Effector memory CD4-positive, alpha-beta T cell (primary cell): ENCODE measurements at places on chromosomes 1 and 21.

DNA sequence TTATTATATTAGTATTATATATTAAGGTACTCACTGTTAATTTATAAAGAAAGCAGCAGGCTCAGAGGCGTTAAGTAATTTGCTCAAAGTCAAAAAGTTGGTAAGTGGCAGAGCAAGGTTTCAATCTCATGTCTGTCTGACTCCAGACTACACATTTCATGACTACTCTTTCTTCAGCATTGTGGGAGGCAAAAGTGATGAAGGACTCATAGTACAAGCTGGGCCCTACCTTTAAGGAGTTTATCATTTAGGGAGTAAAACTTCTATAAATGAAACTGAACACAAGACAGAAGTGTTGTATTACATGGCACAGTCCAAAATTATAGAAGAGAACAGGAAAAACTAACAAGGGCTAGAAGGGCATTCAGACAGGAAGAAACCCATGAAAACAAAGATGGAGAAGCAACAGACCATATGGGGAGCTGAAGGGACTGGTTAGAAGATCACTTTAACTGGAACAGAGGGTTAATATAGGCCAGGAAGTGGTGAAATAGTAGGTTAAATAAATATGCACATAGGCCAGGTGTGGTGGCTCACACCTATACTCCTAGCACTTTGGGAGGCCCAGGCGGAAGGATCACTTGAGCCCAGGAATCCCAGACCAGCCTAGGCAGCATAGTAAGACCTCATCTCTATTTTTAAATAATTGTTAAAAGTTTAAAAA lies 11.5 kb downstream of the SORT1 start:
- no peak for DNase-seq

GRCh38 chr1:210696709-210697108 lies 368.0 kb downstream of the HHAT start:
- DNase-seq = no peak

DNA sequence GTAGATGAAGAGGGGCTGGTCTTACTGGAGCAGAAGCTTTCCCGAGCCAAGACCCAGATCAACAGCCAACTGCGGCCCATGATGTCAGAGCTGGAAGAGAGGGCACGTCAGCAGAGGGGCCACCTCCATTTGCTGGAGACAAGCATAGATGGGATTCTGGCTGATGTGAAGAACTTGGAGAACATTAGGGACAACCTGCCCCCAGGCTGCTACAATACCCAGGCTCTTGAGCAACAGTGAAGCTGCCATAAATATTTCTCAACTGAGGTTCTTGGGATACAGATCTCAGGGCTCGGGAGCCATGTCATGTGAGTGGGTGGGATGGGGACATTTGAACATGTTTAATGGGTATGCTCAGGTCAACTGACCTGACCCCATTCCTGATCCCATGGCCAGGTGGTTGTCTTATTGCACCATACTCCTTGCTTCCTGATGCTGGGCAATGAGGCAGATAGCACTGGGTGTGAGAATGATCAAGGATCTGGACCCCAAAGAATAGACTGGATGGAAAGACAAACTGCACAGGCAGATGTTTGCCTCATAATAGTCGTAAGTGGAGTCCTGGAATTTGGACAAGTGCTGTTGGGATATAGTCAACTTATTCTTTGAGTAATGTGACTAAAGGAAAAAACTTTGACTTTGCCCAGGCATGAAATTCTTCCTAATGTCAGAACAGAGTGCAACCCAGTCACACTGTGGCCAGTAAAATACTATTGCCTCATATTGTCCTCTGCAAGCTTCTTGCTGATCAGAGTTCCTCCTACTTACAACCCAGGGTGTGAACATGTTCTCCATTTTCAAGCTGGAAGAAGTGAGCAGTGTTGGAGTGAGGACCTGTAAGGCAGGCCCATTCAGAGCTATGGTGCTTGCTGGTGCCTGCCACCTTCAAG lies 57.3 kb downstream of the LAMC2 start:
- DNase-seq = no peak

DNA sequence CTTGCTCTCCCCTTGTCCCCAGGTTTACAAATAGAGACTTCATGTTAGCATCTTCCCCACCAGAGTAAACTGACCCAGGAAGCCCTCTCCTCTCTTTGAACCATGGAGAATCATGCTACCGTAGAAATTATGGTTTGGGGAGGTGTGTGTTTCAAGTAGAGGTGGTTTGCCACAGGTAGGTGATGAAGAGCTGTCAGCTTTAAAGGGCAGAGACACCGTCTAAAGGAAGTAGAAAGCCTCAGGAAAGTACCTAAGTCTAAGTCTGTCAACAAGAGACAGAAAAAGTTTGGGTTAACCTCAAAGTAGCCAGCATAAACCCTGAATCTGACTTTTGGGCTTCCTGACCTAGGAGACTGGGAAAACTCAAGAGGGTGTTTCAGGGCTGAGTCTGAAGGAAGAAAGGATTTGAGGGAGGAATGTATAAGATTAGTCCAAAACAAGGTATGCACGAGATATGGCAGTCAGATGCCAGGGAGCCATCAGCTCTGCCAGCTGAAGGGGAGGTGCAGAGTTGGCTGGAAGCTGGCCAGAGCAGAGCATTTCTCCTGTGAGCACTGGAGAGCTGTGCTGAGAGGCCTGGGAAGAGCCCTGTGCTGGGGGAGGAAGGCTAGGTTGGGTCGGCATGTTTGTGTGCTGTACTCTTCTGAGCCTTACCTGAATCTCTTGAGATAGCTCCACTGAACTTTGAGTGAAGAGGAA lies 14.3 kb downstream of the ADAMTSL4 start:
- DNase-seq = no peak

- no peak for DNase-seq
Measured at GRCh38 chr1:54199151-54199764, 572 bp downstream of the CYB5RL start.

DNA sequence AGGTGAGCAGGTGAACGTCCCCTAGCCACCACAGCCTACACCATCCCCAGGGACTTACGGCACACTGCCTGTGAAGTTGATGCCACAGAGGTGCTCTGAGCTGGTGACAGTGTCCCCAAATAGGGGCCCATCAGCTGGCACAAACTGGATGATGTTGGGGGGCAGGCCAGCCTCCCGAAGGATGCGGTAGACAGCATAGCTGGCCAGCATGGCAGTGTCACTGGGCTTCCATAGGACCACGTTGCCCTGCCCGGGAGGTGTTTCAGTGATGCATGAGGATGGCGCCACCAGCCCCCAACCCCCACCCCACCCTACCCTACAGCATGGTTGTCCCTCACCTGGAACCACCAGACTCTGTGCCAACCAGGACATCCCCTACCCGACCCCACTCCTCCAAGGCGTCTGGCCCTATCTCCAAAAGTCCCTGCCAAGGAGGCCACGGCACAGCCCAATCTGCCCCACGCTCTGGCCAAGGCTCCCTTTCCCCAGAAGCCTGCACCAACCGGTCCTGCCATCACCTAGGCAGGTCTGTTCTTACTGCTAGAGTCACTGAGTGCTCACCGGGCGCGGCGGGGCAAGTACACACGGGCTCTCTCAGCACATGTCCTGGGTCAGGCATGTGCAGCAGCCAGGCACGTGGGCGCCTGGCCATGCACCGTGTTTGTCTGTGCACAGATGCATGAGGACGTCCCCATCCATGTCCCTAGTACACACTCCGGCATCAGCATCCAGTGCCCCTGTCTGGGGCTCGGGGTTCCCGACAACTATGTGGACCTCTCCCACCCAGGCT lies 20.5 kb downstream of the ALDH4A1 start:
- DNase-seq = no peak

- no peak for DNase-seq
Measured at GRCh38 chr21:30733026-30733425, 14.0 kb downstream of the KRTAP21-2 start.

DNA sequence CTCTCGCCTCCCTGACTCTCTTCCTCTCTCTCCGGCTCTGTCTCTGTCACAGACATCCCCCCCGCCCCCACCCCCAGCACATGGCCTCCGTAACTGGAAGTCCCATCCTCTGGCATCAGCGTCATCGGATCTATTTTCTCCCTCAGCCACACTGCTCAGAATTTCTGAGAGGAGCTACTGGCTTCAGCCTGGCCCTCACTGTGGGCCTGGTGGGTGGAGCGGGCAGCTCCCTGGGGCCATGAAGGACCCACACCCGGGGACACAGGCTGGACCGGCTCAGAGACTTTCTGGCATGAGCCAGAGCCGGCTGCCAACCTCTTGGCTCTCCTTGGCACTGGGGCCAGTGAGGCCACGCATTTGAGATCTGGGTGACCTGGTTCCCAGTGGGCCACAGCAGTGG lies 61.2 kb upstream of the CASZ1 start:
- no peak for DNase-seq

- DNase-seq = no peak
Measured at GRCh38 chr1:172903581-172904220, 147.0 kb downstream of the TNFSF18 start.

DNA sequence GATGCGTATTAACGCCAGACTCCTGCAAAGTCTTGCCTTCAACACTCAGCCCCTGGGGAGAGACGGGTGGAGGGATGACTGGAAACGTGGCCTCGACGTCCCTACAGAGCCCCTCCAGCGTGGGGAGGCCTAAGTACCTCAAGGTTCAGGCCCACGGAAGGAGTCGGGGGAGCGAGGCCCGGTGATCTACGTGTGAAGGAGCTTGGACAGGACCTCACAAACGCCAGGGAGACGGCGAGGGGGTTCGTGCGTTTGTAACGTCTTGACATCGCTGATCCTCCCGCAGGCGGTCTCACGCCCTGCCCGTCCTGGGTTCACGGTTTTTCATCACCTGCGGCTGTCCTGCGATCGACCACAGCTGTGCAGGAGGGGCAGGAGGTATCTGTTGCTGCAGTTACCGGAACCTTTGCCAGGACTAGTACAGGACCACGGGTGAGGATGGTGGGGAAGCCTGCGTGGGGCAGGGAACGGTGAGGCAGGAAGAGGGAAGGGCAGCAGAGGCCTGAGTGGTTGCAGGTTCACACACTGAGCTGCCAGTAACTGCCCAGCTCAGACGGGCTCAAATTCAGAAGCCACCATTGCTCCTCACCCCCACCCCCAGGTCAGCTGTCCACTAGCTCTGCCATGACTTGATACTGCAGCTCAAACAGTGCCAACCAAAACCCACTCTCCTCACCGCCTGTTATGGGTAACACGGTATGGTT lies 889 bp upstream of the CCNL2 start:
- no peak for DNase-seq

DNA sequence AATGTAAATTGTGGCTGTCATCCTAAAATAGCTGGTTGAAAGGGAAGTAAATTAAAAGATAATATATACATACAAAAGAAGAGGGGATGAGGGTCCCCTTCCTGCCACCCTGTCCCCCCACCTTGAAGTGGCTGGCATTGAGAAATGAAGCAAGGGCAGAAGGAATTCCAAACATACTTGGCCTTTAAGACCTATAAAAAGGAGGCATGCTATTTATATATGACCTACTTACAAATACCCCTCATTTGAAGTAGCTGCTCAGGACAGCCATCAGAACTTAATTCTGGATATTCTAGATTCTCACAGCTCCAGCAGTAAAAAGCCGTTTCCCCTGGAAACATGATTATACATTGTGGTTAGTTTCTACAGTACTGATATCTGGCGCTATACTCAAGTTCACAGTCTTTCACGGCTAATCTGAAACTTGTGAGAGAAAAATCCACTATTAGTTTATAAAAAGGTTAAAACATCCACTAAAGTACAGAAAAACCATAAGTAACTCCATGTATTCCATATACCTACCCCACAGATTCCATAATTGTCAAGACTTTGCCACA lies 9.6 kb upstream of the MAP10 start:
- no peak for DNase-seq

DNA sequence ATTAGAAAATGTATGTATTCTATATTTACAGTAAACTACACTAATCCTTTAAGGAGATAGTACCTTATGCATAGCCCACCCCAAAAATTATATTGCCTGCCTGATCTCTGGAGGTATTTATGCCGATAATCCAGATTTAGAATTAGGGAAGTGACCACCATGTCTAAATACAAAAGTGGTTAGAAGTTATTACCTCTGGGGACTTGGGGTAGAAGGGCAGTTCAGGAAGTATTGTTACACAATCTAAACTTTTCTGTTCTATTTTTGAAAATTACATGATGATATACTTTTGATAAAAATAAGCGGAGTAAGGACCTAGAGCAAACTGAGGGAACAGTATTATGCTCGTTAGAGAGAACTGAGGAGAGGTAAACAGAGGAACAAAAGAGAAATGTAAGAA lies 90.5 kb upstream of the ZP4 start:
- no peak for DNase-seq

- no peak for DNase-seq
Measured at GRCh38 chr1:46334030-46334384, 6.6 kb upstream of the NSUN4 start.

DNA sequence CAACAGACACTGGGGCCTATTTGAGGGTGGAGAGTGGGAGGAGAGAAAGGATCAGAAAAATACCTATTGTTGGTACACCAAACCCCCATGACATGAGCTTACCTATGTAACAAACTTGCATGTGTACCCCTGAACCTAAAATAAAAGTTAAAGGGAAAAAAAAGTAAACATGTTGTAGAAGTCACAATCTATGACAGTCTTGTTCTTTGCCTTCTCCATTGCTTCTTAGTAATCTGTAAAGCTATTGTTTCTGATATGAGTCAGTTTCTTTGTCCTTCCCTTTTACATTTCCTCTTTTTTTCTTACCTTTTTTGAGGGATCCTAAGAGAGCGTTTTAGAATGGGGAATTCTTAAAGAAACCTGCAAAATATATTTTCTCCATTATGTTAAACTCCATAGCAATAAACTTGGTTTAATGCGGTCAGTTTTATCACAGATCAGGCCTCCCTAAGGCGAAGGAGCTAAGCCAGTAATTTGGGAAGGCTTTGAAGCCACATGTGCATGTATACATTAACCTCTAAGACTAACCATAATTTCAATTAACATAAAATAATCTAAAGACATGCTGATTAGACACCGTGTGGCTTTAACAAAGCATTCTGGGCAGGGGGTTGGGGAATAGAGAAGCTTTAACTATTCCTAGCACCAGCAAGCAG lies 77.8 kb upstream of the C1orf105 start:
- DNase-seq = no peak
